ENCODE measurements at places on chromosomes 12 and 14. TPM values are rescaled to one million over a fixed set of nuclear protein-coding genes. Genes with fewer than 3 reads are reported as not detected.
A peak's percentile ranks its signal among the peaks of the same experiment; 100 is the strongest.

- H3K4me3 ChIP-seq: no peak overlapping the region
- H3K27ac ChIP-seq: no peak overlapping the region
- H3K4me1 ChIP-seq: no peaks in the 10 kb centered on the region
- H3K27me3 ChIP-seq: no peaks in the 10 kb centered on the region
- H3K36me3 ChIP-seq: no peaks in the 10 kb centered on the region
Observed at GRCh38 chr12:82971584-82971983, 284.9 kb downstream of the TMTC2 start.

GRCh38 chr12:7787574-7788293, 1.5 kb upstream of the NANOG start:
- no peaks in the 10 kb centered on the region for H3K4me1 ChIP-seq
- no peak overlapping the region for H3K27ac ChIP-seq
- no peak overlapping the region for H3K4me3 ChIP-seq
- no peaks in the 10 kb centered on the region for H3K27me3 ChIP-seq

GRCh38 chr14:37559386-37559785, 35.7 kb downstream of the FOXA1 start:
- H3K27me3 ChIP-seq: no peaks in the 10 kb centered on the region
- peaks cover 10% of the 10 kb centered on the region for H3K4me1 ChIP-seq
- DNase-seq: no peak
- no peaks in the 10 kb centered on the region for H3K36me3 ChIP-seq

DNA sequence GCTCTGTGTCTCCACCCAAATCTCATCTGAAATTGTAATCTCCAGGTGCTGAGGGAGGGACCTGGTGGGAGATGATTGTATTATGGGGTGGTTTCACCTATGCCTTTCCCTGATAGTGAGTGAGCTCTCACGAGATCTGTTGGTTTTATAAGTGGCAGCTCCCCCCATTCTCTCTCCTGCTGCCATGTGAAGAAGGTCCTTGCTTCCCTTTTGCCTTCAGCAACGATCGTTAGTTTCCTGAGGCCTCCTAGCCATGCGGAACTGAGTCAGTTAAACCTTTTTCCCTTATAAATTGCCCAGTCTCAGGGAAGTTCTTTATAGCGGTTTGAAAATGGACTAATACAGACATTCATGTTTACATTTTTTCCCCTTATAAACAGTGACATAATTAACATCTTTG, 36.1 kb downstream of the PELI2 start:
- no peaks in the 10 kb centered on the region for H3K4me1 ChIP-seq
- H3K27me3 ChIP-seq: no peaks in the 10 kb centered on the region
- no peak overlapping the region for H3K4me3 ChIP-seq
- no peak for DNase-seq

DNA sequence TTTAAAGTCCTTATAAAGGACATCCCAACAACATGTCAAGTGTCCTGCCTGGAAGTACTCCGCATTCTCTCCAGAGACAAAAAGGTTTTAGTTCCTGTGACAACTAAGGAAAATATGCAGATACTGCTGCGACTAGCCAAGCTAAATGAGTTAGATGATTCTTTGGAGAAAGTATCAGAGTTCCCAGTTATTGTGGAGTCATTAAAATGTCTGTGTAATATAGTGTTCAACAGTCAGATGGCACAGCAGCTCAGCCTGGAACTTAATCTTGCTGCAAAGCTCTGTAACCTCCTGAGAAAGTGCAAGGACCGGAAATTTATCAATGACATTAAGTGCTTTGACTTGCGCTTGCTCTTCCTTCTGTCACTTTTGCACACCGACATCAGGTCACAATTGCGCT, 40.2 kb downstream of the RIC8B start:
- no peak overlapping the region for H3K4me3 ChIP-seq
- no peak overlapping the region for H3K27ac ChIP-seq
- no peaks in the 10 kb centered on the region for H3K27me3 ChIP-seq

DNA sequence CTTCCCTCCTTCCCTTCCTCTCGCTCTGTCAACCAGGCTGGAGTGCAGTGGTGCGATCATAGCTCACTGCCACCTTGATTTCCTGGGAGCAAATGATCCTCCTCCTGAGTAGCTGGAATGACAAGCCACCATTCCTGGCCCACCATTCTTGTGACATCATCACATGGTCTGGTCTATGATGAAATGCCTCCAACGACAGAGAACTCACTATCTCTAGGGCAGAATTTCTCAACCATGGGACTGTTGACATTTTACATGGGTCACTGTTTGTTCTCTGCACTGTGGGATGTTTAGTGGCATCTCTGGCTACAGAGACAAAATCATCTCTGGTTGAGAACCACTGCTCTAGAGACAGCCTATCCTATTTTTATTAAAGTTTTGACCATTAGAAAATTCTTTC, 9.7 kb downstream of the VRK1 start:
- H3K27me3 ChIP-seq: no peaks in the 10 kb centered on the region
- no peak overlapping the region for H3K27ac ChIP-seq
- DNase-seq: no peak

DNA sequence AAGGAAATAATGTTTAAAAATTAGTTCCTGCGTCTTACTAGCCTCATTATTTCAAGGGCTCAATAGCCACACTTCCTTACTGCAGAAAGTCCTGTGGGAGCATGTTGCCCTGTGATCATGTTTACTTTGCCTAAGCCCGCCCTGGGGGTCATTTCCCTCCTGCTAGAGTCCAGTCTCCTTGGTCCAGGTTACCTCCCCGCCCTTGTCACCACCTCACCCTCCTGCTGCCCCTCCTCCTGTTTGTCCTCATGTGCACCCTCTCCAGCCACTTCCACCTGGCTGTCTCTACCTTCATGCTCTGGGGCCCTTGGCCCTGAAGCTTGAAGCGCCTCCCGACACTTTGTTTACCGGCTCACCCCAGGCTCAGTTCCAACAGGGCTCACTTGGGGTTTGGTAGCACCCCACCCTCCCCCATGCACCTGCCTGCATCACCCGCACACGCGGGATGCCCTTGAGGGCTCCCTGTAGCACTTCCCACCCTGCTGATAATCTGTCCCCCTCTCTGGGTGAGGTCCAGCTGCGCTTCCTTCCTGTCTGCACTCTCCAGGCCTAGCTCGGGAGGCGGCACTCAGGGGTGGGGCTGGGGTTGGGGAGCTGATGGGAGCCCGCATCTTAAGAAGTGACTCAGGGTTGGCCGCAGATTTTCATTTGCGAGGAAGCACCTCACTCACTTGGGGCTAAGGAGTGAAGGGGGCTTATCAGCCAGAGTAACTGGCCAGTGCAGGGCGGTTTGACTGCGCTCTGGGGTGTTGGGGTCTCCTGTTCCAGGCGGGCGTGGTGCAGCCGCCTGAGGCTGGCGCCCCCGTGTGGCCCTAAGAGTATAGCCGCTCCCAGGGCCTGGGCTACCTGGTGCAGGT, 40.1 kb downstream of the SMIM41 start:
- H3K27ac ChIP-seq: no peak overlapping the region
- H3K27me3 ChIP-seq: no peaks in the 10 kb centered on the region
- H3K4me3 ChIP-seq: no peak overlapping the region
- no peaks in the 10 kb centered on the region for H3K36me3 ChIP-seq
- peaks cover 63% of the 10 kb centered on the region for H3K4me1 ChIP-seq

- H3K4me1 ChIP-seq: no peaks in the 10 kb centered on the region
- DNase-seq: no peak
- no peak overlapping the region for H3K4me3 ChIP-seq
Observed at GRCh38 chr12:2212971-2213869, 160.4 kb downstream of the CACNA1C start.

DNA sequence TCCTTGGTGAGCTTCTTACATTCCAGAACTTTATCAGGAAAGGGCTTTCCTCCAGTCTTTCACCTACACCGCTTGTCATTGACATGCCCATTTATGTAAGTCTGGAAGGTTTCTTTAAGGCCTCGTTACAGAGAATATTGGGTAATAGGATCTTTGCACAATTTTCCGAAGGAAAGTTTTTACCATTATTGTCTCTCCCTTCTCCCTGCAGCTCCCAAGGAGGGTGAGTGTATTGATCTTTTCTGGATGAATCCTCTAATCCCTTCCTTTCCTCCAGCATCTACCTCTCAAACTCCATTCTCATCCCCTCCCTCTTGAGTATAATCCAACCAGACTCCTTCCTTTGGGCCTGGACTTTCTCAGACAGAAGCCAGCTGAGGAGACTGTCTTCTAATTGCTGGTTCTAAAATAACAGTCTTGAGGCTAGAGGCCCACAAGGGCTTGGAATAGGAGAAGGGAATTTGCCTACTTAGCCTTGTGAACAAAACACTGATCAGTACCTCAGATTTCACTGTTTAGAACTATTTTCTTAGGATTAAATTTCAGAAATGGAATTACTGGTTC, 21.8 kb downstream of the WNK1 start:
- peaks cover 1% of the 10 kb centered on the region for H3K36me3 ChIP-seq
- H3K27ac ChIP-seq: no peak overlapping the region
- peaks cover 96% of the 10 kb centered on the region for H3K4me1 ChIP-seq
- no peaks in the 10 kb centered on the region for H3K27me3 ChIP-seq
- no peak for DNase-seq
- H3K4me3 ChIP-seq: peak overlapping the region; percentile 2

DNA sequence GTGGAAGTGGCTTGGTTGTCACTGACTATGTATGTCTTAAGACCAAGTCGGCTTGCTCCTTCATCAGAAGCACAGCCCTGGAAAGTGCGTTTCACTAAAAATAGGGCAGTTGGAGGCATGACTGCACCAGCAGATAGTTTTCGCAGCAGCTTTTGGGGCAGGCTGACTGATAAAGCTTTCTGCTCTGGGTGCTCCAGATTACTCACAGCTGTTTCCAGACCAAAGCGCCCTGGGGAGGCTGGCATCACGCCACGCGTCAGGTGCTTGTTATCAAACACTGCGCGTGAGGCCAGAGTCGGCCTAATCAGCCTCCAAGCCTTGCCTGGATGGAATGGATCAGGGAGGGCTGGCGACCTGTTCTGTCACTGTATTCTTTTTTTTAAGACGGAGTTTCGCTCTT, 13.3 kb upstream of the LRRC10 start:
- H3K4me3 ChIP-seq: no peak overlapping the region
- no peak overlapping the region for H3K27ac ChIP-seq
- DNase-seq: no peak
- no peaks in the 10 kb centered on the region for H3K36me3 ChIP-seq

DNA sequence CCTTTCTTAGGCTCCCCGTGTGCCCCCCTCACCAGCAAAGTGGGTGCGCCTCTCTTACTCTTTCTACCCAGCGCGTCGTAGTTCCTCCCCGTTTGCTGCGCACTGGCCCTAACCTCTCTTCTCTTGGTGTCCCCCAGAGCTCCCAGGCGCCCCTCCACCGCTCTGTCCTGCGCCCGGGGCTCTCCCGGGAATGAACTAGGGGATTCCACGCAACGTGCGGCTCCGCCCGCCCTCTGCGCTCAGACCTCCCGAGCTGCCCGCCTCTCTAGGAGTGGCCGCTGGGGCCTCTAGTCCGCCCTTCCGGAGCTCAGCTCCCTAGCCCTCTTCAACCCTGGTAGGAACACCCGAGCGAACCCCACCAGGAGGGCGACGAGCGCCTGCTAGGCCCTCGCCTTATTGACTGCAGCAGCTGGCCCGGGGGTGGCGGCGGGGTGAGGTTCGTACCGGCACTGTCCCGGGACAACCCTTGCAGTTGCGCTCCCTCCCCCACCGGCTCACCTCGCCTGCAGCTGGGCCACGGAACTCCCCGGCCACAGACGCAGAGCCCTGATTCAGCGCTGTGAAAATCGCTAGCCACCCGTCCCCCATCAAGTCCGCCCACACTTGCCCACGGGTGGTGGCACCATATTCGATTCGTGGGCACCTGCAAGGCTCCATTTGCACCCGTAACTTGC, 1.3 kb downstream of the TMEM233 start:
- H3K36me3 ChIP-seq: no peaks in the 10 kb centered on the region
- peak overlapping the region; percentile 7 for H3K4me3 ChIP-seq
- H3K4me1 ChIP-seq: no peaks in the 10 kb centered on the region

- no peaks in the 10 kb centered on the region for H3K36me3 ChIP-seq
- no peak overlapping the region for H3K27ac ChIP-seq
- H3K4me1 ChIP-seq: no peaks in the 10 kb centered on the region
- H3K4me3 ChIP-seq: no peak overlapping the region
Observed at GRCh38 chr12:60935981-60936761, 1324.0 kb upstream of the USP15 start.

DNA sequence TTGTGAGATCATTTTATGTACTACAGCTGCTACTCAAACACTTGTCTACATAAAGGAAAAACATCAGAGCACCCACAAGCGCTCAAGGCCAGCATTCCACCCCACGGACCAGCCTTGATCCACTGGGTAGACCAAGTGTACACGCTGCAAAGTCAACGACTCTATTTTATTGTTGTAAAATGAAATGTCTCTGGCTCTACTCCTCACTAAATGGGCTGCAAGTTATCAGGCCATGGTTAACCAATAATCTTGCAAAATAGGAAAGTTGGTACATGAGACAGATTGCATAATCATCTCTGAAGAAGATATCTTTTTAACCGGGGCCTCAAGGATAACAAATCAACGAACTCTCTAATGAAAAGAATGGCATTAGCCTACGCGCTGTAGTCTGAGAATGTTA, 69.9 kb upstream of the FOXN3 start:
- H3K4me3 ChIP-seq: no peak overlapping the region
- H3K27me3 ChIP-seq: no peaks in the 10 kb centered on the region
- H3K4me1 ChIP-seq: peaks cover 26% of the 10 kb centered on the region
- H3K36me3 ChIP-seq: no peaks in the 10 kb centered on the region
- H3K27ac ChIP-seq: no peak overlapping the region
- DNase-seq: no peak

DNA sequence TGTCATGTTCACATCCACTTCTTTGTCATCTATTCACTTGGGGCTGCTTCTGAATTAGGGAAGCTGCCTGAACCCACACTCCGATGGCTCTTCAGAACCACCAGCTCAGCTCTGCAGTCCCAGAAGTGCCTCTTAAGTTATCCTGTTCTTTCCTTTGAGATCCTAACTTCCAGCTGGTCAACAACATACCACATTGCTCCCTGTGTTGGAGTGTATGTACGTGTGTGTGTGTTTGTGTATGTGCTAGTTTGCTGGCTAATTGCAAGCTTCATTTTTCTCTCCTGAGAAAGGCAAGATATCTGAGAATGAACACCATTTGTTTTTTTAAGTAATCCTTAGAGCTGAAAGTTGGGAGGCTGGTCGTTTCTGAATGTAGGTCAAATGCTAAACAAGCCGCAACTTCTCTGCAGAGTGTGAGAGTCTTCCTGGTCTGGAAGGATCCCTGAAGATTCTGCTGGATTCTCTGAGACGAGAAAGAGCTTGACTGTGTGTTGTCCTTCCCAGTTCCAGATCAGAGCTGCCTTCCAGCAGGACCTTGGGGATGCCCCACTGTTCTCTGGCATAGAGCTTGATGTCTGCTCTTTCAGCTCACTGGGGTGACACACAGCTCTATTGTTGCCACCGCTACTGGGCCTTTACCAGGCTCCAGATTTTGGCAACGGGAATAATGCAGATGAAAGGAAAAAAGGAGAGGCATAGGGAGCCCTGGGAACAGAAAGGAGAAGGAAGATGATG, 839 bp downstream of the GSG1 start:
- no peak overlapping the region for H3K4me3 ChIP-seq
- peaks cover 14% of the 10 kb centered on the region for H3K4me1 ChIP-seq
- DNase-seq: no peak
- peak overlapping the region; percentile 98 for H3K27ac ChIP-seq
- no peaks in the 10 kb centered on the region for H3K27me3 ChIP-seq

The SMIM41 gene
- total RNA-seq: not detected

The PLCZ1 gene
- total RNA-seq: not detected

The TBPL2 gene
- total RNA-seq: not detected
